ENCODE measurements at places on chromosomes 1 and 21. TPM values are rescaled to one million over a fixed set of nuclear protein-coding genes. Genes with fewer than 3 reads are reported as not detected.

RSPH1 gene
- total RNA-seq, result 3.3 TPM

EFNA3 gene
- 1.7 TPM for total RNA-seq

TNFRSF9 gene
- 0.42 TPM for total RNA-seq

SERPINC1 gene
- 0.59 TPM for total RNA-seq

DMRTA2 gene
- total RNA-seq, result 0.19 TPM

KRTAP6-1 gene
- not detected for total RNA-seq

VASH2 gene
- 4.7 TPM for total RNA-seq

PAQR6 gene
- 21.2 TPM for total RNA-seq

UTS2 gene
- not detected for total RNA-seq

CCDC30 gene
- total RNA-seq, result 5.1 TPM

FMN2 gene
- not detected for total RNA-seq

TP73 gene
- total RNA-seq, result 0.54 TPM

PSRC1 gene
- total RNA-seq, result 17.1 TPM

AADACL4 gene
- total RNA-seq, result not detected

PTAFR gene
- total RNA-seq, result 2.5 TPM

OR2T10 gene
- not detected for total RNA-seq

CYYR1 gene
- not detected for total RNA-seq

RGS13 gene
- total RNA-seq, result not detected

ETV3L gene
- not detected for total RNA-seq

RHOU gene
- total RNA-seq, result 8.2 TPM

AZIN2 gene
- 3.6 TPM for total RNA-seq

IPP gene
- total RNA-seq, result 11.6 TPM

ZNF436 gene
- 5.8 TPM for total RNA-seq

HES3 gene
- not detected for total RNA-seq

MX1 gene
- total RNA-seq, result 175 TPM

MSH4 gene
- total RNA-seq, result 0.54 TPM

KCNQ4 gene
- total RNA-seq, result 0.92 TPM

PTPRF gene
- 318 TPM for total RNA-seq

PDZK1 gene
- 3.3 TPM for total RNA-seq

SYT14 gene
- total RNA-seq, result 2.1 TPM

TBX15 gene
- total RNA-seq, result 0.17 TPM

ZSCAN20 gene
- total RNA-seq, result 8.2 TPM

SLC25A34 gene
- 0.68 TPM for total RNA-seq

EFCAB7 gene
- 9.6 TPM for total RNA-seq

CRYBG2 gene
- total RNA-seq, result 17.6 TPM

SLC6A9 gene
- 18.2 TPM for total RNA-seq

EXTL1 gene
- not detected for total RNA-seq

ZMYM4 gene
- 56.3 TPM for total RNA-seq

ANKRD65 gene
- total RNA-seq, result not detected

TEDDM1 gene
- not detected for total RNA-seq

ARMH1 gene
- total RNA-seq, result 4.7 TPM

ITGB2 gene
- 0.42 TPM for total RNA-seq

FCRL4 gene
- not detected for total RNA-seq

PGBD5 gene
- total RNA-seq, result 37.8 TPM

SPATA45 gene
- total RNA-seq, result 0.80 TPM

IGSF9 gene
- 7.5 TPM for total RNA-seq

C1QA gene
- not detected for total RNA-seq

All from Calu3 (cell line).